Kidney (tissue), 22 donors: ENCODE measurements at places on chromosomes 7 and 10. TPM values are rescaled to one million over a fixed set of nuclear protein-coding genes. Genes with fewer than 3 reads are reported as not detected.

ADAM22 gene
- 2.2 TPM for polyA plus RNA-seq

GPNMB gene
- 43.9 TPM for polyA plus RNA-seq

DNA sequence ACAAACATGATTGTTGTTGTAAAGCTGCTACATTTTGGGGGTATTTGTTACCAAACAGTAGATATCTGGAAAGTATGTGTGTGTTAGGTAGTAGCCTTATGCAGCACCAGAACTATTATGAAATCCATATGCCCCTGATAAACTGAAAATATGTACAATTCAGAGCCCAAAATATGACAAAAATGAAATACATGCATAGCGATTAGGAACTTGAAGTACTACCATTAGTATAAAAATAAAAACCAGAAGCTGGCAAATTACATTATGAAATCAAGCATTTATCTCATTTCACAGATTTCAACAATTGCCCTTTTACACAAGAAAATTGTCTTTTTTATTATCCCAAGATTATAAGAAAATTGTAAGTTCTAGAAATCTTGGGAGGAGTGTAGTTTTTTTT is 33.9 kb downstream of the SLC26A5 start:
- H3K27ac ChIP-seq, result no peak overlapping the region
- H3K27me3 ChIP-seq, result no peaks in the 10 kb centered on the region
- H3K4me1 ChIP-seq, result no peaks in the 10 kb centered on the region
- DNase-seq, result no peak

- H3K4me1 ChIP-seq, result no peaks in the 10 kb centered on the region
- no peak for DNase-seq
- no peaks in the 10 kb centered on the region for H3K36me3 ChIP-seq
- no peaks in the 10 kb centered on the region for H3K27me3 ChIP-seq
- H3K27ac ChIP-seq, result no peak overlapping the region
These were observed 12.7 kb downstream of the PPIF start for GRCh38 chr10:79359816-79360498.

- peak; percentile 65 for DNase-seq
- no peaks in the 10 kb centered on the region for H3K4me1 ChIP-seq
- H3K36me3 ChIP-seq, result no peaks in the 10 kb centered on the region
These were observed 26.1 kb upstream of the DUSP5 start for GRCh38 chr10:110471566-110472139.

PRSS37 gene
- not detected for polyA plus RNA-seq

FAM13C gene
- 1.5 TPM for polyA plus RNA-seq

- H3K36me3 ChIP-seq, result no peaks in the 10 kb centered on the region
- H3K27me3 ChIP-seq, result no peaks in the 10 kb centered on the region
- no peaks in the 10 kb centered on the region for H3K4me1 ChIP-seq
- H3K27ac ChIP-seq, result no peak overlapping the region
These were observed 101.9 kb downstream of the COL28A1 start for GRCh38 chr7:7433811-7434210.

- no peak overlapping the region for H3K4me3 ChIP-seq
- no peaks in the 10 kb centered on the region for H3K36me3 ChIP-seq
- no peaks in the 10 kb centered on the region for H3K27me3 ChIP-seq
- H3K4me1 ChIP-seq, result peaks cover 4% of the 10 kb centered on the region
- no peak for DNase-seq
These were observed 24.8 kb upstream of the TRIM8 start for GRCh38 chr10:102619281-102619981.

- no peak for DNase-seq
- no peak overlapping the region for H3K4me3 ChIP-seq
- H3K36me3 ChIP-seq, result no peaks in the 10 kb centered on the region
- H3K4me1 ChIP-seq, result peaks cover 11% of the 10 kb centered on the region
- H3K27me3 ChIP-seq, result no peaks in the 10 kb centered on the region
These were observed 72.6 kb downstream of the OSBPL3 start for GRCh38 chr7:24907311-24907886.

GRCh38 chr10:63780101-63780500 is 258.9 kb downstream of the REEP3 start:
- no peaks in the 10 kb centered on the region for H3K4me1 ChIP-seq
- no peak overlapping the region for H3K4me3 ChIP-seq
- no peak overlapping the region for H3K27ac ChIP-seq
- H3K27me3 ChIP-seq, result no peaks in the 10 kb centered on the region
- H3K36me3 ChIP-seq, result no peaks in the 10 kb centered on the region

DNA sequence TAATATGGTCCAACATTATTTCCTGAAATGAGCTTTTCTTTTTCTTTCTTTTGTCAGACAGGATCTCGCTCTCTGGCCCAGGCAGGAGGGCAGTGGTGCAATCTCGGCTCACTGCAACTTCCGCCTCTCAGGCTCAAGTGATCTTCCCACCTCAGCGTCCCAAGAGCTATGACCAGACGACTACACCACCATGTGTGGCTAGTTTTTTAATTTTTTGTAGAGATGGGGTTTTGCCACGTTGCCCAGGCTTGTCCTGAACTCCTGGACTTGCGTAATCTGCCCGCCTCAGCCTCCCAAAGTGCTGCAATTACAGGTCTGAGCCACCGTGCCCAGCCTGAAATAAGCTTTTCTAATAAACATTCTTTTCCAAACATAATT is 48.6 kb downstream of the CUL2 start:
- no peak overlapping the region for H3K4me3 ChIP-seq
- no peaks in the 10 kb centered on the region for H3K4me1 ChIP-seq
- DNase-seq, result no peak
- peaks cover 15% of the 10 kb centered on the region for H3K36me3 ChIP-seq

GRCh38 chr7:29346231-29346978 is 151.8 kb downstream of the CHN2 start:
- no peak overlapping the region for H3K27ac ChIP-seq
- no peaks in the 10 kb centered on the region for H3K36me3 ChIP-seq
- no peak for DNase-seq
- H3K27me3 ChIP-seq, result no peaks in the 10 kb centered on the region

LRRC61 gene
- polyA plus RNA-seq, result 23.2 TPM

DNA sequence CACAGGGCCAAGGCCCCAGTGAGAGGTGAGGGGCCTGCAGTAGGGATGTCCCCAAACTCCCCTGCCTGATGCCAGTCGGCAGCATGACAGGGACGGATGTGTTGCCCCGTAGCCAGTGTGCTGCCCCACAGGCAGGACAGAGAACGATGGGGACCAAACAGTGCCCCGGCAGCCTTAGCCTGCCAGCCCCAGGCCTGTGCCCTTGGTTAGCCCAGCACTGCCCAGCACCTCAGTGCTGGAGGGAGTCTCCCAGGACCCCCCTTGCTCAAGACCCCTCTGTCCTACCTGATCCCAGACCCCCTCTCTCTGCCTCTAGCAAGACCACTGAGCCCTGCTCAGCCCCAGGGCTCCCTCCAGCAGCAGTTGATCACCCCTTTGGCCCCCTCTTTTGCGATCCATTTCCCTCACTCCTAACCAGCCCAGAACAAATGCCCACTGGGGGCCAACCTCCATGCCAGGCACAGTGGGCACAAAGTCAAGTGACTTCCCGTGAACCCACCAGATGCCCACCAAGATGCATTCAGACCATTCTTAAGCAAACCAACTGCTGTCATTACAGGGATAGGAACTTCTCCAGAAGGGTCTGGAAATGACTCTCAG is 34.0 kb downstream of the OAT start:
- H3K36me3 ChIP-seq, result no peaks in the 10 kb centered on the region
- DNase-seq, result no peak
- no peak overlapping the region for H3K4me3 ChIP-seq
- no peak overlapping the region for H3K27ac ChIP-seq
- H3K4me1 ChIP-seq, result no peaks in the 10 kb centered on the region

KLF6 gene
- 27.8 TPM for polyA plus RNA-seq

DNA sequence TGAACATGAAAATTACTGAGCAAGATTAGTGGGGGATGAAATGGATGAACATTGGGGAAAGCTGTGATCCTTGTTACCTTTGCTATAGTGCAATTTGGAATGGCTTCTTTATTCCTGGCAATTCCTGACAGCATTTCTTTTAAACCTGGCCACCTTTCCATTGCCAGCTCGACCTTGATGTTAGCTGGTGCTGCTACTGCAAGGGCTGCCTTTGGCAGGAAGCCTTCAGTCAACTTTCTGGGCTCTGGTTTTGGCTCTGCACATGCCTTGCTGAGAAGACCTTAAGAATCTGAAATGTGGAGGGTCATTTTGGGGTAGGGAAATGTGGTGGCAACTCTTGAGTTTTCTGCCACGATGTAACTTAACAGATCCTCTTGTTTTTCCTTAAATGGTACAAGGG is 64.7 kb downstream of the KAT6B start:
- no peaks in the 10 kb centered on the region for H3K27me3 ChIP-seq
- no peak overlapping the region for H3K27ac ChIP-seq
- no peak overlapping the region for H3K4me3 ChIP-seq
- no peaks in the 10 kb centered on the region for H3K36me3 ChIP-seq
- H3K4me1 ChIP-seq, result no peaks in the 10 kb centered on the region
- no peak for DNase-seq

GRCh38 chr7:107959527-107959898 is 43.4 kb downstream of the LAMB1 start:
- peaks cover 46% of the 10 kb centered on the region for H3K36me3 ChIP-seq
- DNase-seq, result no peak
- no peak overlapping the region for H3K4me3 ChIP-seq
- no peaks in the 10 kb centered on the region for H3K4me1 ChIP-seq
- H3K27ac ChIP-seq, result no peak overlapping the region

ZP3 gene
- 2.8 TPM for polyA plus RNA-seq

RPP30 gene
- 42.9 TPM for polyA plus RNA-seq

- no peaks in the 10 kb centered on the region for H3K27me3 ChIP-seq
- H3K4me3 ChIP-seq, result no peak overlapping the region
- DNase-seq, result no peak
- H3K4me1 ChIP-seq, result no peaks in the 10 kb centered on the region
- no peak overlapping the region for H3K27ac ChIP-seq
- H3K36me3 ChIP-seq, result no peaks in the 10 kb centered on the region
These were observed 164.3 kb downstream of the BUB3 start for GRCh38 chr10:123318516-123318915.

OR6B1 gene
- not detected for polyA plus RNA-seq

HMX3 gene
- not detected for polyA plus RNA-seq

GRCh38 chr7:155788616-155789000 is 23.7 kb downstream of the SHH start:
- DNase-seq, result no peak
- no peaks in the 10 kb centered on the region for H3K4me1 ChIP-seq
- H3K27ac ChIP-seq, result no peak overlapping the region
- H3K4me3 ChIP-seq, result no peak overlapping the region
- H3K27me3 ChIP-seq, result no peaks in the 10 kb centered on the region
- H3K36me3 ChIP-seq, result no peaks in the 10 kb centered on the region

MCM10 gene
- not detected for polyA plus RNA-seq

DNA sequence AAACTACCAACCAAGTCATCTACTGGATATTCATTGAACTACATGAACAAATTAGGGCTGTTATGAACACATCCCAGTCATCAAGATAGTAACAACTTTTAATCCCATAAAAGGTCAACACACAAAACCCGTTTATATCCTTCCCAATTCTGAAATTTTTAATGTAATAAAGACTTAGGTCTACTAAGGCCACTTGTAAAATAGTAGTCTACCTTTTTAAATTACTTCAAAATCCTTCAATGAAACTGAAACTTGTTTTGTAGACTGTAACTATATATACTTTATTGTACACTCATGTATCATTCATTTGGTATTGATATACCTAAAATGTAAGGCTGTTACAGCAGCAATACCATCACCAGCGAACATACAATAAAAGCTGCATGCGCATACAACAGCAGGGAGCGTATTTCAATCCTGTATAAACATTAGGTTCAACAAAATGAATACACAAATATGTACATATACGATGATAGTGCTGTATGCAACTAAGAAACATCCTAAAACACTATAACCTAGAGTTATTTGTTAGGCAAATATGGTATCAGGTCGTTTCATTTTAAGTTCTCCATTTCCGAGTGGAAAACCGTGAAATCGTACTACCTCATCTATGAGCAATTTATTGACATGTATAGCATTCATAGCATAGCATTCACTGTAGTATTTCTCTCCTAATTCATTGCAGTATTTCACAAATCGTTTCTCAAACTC is 973 bp downstream of the ATAD1 start:
- no peak for DNase-seq
- H3K27me3 ChIP-seq, result no peaks in the 10 kb centered on the region
- peak overlapping the region; percentile 93 for H3K27ac ChIP-seq
- H3K4me3 ChIP-seq, result peak overlapping the region; percentile 99
- H3K4me1 ChIP-seq, result no peaks in the 10 kb centered on the region

ATOH7 gene
- 0.45 TPM for polyA plus RNA-seq

DNA sequence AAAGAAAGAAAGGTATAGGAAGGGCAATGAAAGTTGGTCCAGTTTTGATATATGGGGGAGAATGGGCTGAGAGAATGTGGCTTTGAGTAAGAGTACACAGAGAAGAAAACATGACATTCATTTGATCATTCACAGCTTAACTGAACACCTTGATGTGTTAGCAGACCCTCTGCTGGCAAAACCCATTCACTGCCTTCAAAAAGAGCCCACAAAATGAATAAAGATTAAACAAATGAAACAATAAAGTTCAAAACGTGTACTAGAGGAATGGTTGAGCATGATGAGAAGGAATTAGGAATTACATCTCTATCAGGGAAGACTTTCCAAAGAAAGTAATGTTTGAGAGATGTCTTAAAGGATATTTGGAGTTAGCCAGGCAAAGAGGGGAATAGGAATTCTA is 2.1 kb downstream of the WEE2 start:
- H3K4me3 ChIP-seq, result no peak overlapping the region
- no peak overlapping the region for H3K27ac ChIP-seq
- no peaks in the 10 kb centered on the region for H3K27me3 ChIP-seq
- H3K4me1 ChIP-seq, result peaks cover 5% of the 10 kb centered on the region
- no peak for DNase-seq
- H3K36me3 ChIP-seq, result no peaks in the 10 kb centered on the region

DNA sequence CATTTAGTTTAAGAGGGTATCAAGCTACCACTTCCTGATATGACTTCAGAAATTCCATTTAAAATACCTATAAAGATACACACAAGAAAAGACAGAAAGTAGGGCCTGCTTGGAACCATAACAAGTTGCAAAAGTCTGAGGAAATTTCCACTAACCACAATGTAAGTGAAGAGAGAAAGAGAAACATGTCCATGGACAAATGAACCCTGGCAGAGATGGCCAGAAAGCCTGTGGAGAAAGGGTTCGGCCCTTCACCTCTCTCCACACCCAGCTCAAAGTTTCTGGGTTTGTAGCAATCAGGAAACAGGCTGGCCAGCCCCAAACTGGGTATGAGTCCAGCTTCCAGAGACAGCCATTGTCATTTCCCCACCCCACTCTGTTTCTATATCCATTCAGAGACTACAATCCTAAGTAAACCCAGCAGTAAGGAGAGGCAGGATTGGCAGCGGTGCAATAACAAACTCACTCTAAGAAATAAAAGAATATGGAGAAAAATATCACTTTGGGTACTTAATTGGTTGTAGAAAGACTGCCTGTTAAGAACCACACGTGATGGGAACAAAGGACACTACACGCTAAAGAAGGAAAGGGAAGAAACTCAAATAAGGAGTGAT is 71.1 kb downstream of the STK17A start:
- H3K4me1 ChIP-seq, result no peaks in the 10 kb centered on the region
- no peak for DNase-seq
- no peaks in the 10 kb centered on the region for H3K36me3 ChIP-seq
- H3K4me3 ChIP-seq, result no peak overlapping the region

PPP1R3C gene
- 13.6 TPM for polyA plus RNA-seq

SMKR1 gene
- 3.9 TPM for polyA plus RNA-seq
